ENCODE measurements at places on chromosomes 6 and 20.
A peak's percentile ranks its signal among the peaks of the same experiment; 100 is the strongest.

DNA sequence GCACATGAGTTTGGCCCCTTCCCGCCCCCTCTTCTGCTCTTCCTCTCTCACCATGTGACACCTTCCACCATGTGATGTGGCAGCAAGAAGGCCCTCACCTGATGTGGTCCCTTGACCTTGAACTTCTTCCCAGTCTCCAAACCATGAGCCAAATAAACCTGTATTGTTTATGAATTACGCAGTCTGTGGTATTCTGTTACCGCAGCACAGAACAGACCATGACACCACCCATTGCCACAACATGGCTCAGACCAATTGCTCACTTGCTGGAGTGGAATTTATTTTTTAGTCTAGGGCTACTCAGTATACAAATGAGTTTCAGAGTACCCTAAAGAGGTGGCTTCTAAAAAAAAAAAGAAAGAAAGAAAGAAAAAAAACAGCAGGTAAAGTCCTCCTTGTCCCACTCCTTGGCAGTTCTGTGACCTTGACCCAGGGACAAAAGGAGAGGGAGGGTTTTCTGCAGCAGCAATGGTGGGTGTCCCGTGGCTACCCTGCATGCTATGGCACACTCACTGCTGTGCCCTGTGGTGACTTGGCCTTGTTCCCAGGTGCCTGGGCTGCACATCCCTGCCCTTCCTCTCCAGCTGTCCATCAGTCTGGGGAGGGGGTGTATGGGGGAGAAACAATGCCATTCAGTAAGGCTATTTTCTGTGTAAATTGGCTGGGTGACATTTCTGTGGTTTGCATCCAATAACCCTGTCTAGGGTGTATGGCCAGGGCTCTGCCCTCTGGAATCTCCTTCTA lies 5.4 kb upstream of the VSX1 start:
- no peak for DNase-seq

- DNase-seq: peak; percentile 37
These were observed 75.9 kb upstream of the PMEPA1 start for GRCh38 chr20:57785720-57786119.

GRCh38 chr20:38812182-38812581 lies 6.7 kb downstream of the PPP1R16B start:
- no peak for DNase-seq

GRCh38 chr6:65667916-65668656 lies 38.9 kb downstream of the EYS start:
- no peak for DNase-seq

GRCh38 chr6:31577579-31577966 lies 2.2 kb downstream of the TNF start:
- no peak for DNase-seq

GRCh38 chr6:166546653-166547052 lies 39.8 kb downstream of the RAMACL start:
- no peak for DNase-seq

GRCh38 chr6:44569931-44570385 lies 182.5 kb downstream of the CDC5L start:
- DNase-seq: no peak

GRCh38 chr20:16612706-16613105 lies 39.5 kb upstream of the KIF16B start:
- no peak for DNase-seq

- DNase-seq: peak; percentile 83
These were observed 46.3 kb upstream of the NHSL1 start for GRCh38 chr6:138545621-138545980.

DNA sequence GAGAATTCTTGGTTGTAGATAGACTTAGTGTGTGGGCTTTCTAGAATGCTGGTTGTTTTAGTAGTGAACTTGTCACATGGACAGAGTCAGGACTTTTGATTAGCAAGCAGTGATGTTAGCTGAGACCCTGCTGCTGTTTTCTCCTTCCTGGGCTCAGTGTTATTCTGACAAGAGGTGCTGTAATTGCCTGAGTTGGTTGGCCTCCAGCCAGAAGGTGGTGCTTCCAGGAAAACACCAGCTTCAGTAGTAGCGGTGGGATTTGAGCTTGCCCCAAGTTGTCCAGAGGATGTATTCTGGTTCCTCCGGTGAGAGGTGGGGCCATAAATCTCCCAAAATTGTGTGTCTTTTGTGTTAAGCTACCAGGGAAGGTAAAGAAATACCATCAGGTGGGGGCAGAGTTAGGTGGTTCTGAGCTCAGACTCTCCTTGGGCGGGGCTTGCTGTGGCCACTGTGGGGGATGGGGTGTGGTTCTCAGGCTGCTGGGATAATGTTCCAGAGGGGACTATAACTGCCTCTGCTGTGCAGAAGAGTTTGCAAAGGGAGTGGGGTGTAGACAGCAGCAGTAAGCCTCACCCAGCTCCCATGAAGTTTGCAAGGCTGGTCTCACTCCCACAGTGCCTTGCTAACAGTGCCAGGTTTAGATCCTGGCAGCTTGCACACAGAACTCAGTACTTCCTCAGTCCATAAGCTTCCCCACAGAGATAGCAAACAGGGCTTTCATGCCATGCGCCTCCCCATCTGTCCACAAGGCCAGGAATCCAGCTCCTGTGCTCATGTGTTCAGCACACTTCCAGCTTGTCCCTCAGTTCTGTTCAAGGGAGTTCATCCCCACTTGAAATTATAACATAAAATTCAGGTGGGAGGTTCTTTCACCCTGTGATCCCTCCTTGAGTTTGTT lies 278.4 kb upstream of the PTCHD4 start:
- DNase-seq: no peak

DNA sequence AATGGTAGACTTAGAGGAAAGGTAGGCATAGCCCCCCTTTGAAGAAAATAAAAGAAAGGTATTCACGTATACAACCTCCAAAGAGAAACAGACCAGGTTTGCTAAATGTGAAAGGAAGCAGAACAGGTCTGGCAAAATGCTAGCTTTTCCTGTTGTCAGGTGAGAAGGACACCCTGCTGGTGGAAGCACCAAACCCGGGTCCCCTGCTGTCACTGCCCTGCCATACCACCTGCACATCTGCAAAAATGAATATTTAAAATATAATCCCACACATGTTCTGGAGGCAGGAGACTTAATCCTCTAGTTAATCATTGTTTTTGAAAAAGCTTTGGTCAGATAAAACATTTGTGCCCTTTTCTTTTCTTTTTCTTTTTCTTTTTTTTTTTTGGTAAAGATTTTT lies 48.9 kb upstream of the OLIG3 start:
- DNase-seq: no peak

DNA sequence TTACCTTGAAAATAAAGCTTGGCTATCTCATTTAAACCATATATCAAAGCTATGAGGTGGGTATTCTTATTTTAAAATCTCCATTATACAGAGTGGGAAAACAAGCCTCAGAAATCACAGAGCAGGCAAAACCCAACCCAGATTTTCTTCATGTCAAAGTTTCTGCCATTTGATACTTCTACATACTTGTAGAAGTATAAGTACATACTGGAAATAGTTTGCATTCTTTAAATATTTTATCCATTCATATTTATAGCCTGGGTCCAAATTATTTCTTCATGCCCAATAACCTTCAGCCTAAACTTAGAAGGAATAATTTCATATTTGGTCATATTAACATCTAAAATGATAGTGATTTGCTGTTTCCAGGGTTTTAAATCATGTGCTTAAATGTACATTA lies 61.8 kb downstream of the MLIP start:
- DNase-seq: no peak

- peak; percentile 88 for DNase-seq
These were observed at the start of gene MOCS1 for GRCh38 chr6:39934131-39934757. MOCS1 (minus strand) TSS chr6:39934462; CDS start chr6:39934417, 45 bp downstream.

DNA sequence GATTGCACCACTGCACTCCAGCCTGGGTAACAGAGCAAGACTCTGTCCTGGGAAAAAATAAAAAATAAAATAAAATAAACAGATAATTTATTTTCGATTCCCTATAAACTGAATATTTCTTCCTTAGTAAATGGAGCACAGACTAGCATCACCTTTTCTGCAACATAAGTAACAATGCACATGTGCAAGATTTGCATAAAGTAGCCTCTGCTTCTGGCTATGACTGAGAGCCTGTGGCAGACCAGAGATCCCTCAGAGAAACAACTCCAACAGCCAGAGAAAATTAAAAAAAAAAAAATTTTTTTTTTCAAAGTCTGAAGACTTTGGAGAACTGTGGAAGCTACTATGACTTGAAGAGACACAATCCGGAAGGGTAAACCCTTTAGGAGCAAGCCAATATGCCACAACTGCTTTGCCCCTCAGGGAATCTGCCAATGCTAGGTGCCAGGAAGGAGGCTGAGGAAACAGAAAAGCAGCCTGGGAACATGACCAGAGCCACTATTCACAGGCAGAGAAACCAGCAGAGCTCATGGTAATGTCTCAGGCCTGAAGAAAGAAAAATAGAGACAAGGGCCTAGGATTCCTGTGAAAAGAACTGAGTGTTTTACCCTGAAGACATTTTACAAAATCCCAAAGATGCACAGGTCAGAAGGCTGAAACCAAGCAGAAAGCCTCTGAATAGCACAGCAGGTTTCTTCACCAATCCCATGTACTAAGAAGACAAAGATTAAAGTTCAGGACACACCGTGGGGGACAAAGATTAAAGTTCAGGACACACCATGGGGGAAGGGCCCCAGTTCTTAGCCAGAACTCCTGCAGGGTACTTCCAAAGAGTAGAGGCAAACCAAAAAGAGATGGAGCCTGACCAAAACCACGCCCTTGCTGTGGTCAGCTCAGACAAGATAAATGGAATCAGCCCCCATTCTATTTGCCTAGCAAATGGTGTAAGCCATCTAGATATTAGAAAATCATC lies 25.8 kb downstream of the B4GALT5 start:
- DNase-seq: no peak

- peak; percentile 72 for DNase-seq
These were observed 989 bp downstream of the FITM2 start for GRCh38 chr20:44309763-44310663.

GRCh38 chr6:13989496-13990144 lies 64.9 kb downstream of the RNF182 start:
- no peak for DNase-seq

DNA sequence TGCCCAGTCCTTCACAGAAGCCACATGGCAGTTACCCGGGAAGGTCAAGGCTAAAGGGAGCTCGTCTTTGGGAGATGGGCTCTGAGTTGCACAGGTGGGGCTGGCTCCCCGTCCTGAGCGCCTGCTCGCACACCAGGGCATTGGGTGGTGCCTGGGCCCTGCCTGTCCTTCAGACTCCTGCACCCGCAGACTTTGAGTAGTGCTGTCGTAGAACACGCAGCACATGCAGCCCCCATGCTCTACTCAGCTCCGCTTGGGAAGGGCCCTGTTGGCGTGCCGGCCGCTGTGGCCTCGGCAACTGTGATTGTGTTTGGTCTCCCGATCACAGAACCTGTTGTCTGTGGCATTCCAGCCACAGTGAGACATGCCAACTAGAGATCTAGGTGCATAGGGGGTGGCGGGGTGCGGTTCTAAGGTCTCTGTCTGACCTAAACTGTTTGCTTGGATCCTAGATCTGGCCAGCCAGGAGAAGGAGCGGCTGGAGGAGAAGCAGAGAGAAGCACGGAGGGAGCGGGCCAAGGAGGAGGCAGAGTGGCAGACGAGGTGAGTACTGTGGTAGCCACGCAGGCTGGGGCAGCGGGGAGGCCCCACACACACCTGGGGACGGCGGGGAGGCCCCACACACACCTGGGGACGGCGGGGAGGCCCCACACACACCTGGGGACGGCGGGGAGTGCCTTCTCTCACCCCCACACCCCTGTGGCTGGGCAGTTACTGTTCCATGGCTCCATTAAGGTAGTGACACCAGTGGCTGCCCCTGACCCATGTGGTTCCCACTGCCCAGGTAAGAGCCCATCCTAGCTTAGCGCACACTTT lies 11.3 kb upstream of the ADRM1 start:
- DNase-seq: no peak

GRCh38 chr6:44606504-44606903 lies 219.0 kb downstream of the CDC5L start:
- peak; percentile 85 for DNase-seq

- no peak for DNase-seq
These were observed 9.2 kb upstream of the EFHC1 start for GRCh38 chr6:52410979-52411378.

DNA sequence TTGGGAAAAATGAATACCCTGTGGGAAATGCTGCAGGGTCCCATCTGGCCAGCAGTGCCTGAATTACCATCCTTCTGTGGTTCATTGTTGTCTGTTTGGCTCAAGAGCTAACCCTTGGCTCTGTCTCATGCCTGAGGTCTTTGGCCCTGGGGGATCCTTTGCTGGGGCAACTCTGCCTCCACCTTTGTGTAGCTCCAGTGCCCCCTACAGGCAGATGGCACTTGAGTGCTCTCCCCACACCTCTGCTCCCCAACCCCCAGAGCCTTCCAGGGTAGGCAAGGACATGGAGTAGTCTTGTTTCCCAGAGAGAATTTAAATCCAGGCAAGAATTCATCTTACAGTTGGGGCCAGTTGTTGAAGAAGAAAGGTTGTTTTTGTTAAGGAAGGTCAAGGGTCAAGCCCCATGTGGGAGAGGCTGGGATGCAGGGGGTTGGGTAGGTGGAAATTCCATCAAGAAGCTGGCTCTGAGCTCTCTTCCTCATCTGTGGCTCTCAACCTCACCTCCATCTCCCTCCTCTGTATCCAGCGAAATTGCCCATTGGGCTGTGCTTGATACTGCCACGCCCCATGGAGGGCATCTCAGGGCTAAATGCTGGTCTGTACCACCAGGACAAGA lies 44.2 kb downstream of the ZNF831 start:
- DNase-seq: peak; percentile 71

- DNase-seq: no peak
These were observed 208.8 kb downstream of the ARHGAP18 start for GRCh38 chr6:129500958-129501739.

DNA sequence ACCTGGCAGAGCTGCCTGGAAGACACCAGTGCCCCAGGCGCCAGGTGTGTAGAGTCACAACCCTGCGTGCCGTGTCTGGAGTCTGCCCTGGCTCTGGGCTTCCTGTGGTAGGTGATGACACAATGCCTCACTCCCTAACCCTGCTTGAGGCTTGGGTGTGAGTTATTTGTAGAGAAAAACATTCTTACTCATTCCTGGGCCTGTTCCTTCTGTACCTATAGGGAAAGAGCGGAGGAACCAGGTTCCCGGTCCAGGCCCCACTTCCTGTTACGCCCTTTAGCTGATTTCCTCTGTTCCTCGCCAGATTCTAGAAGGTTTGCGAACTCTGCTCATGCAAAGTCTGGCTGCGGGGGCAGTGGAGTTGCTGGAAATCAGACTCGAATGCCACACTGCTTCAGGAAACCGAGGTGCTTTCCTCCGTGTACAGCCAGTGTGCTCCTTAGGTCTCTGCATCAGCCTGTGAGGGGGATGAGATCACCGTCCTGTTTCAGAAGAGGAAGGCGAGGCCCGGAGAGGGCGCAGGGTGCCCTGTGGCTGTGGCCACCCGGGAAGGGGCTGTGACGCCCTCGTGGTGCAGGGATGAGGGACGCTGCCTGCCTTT lies 67.1 kb upstream of the DUSP22 start:
- DNase-seq: no peak

- peak; percentile 84 for DNase-seq
These were observed 17.6 kb downstream of the PLAGL2 start for GRCh38 chr20:32189691-32190615.

DNA sequence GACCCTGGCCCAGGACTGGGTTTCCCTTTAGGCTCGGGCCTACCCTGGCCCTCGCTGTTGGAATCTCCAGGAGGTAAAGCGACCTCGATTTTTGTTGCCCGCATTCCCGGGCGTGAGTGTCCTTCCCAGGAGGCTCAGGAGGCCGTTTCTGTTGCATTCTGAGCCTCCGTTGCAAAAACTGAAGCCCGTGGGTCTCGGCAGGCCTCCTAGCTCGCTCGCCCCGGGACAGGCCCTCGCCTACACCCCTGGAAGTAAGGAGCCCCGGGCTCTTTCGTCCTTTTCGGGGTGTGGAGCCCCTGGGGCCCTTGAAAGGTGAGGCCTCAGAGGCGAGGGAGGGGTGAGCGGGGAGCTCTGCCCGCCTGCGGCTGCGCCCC lies 2.3 kb downstream of the NR2E1 start:
- no peak for DNase-seq

GRCh38 chr6:128821116-128821515 lies 61.8 kb upstream of the LAMA2 start:
- no peak for DNase-seq
